Uterus (tissue), 4 donors: ENCODE measurements at places on chromosomes 12 and 14. TPM values are rescaled to one million over a fixed set of nuclear protein-coding genes. Genes with fewer than 3 reads are reported as not detected.

Gene C14orf180
- total RNA-seq = 0.26 TPM

Gene EML5
- 2.4 TPM for total RNA-seq

- no peak overlapping the region for H3K27ac ChIP-seq
- no peaks in the 10 kb centered on the region for H3K4me1 ChIP-seq
- H3K27me3 ChIP-seq = no peaks in the 10 kb centered on the region
- no peak overlapping the region for H3K4me3 ChIP-seq
Observed at GRCh38 chr14:102005336-102005735, 41.0 kb downstream of the DYNC1H1 start.

Gene SOAT2
- not detected for total RNA-seq

- no peak overlapping the region for H3K27ac ChIP-seq
- H3K36me3 ChIP-seq = no peaks in the 10 kb centered on the region
- H3K27me3 ChIP-seq = no peaks in the 10 kb centered on the region
- no peaks in the 10 kb centered on the region for H3K4me1 ChIP-seq
- no peak for DNase-seq
Observed at GRCh38 chr14:95667249-95667693, 19.0 kb upstream of the TCL1B start.

DNA sequence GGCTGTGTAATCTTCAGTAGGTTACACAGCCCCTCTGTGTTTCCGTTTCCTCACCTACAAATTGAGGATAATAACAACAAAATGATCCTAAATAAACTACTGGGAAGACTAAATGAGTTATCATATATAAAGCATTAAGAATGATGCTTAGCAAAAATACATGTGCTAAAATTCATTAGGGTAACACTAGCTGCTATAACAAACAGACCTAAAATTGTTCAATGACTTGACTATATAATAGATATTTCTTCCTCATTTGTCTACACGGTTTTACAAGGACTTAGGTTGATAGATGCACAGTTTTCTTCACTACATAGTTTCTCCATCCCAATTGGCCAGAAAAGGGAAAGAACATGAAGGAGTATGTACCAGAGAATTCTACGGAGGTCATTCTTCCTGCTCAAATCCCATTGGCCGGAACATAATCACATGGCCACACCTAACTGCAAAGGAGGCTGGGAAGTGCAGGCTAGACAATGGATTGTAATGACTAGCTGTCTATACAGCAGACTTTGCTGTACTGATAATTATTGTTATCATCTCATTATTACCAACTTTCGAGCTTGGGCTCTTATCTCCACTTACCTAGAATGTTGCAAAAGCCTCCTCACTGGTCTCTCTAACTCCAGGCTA, 223.5 kb upstream of the NUDT4 start:
- no peaks in the 10 kb centered on the region for H3K4me1 ChIP-seq
- no peaks in the 10 kb centered on the region for H3K27me3 ChIP-seq
- H3K36me3 ChIP-seq = no peaks in the 10 kb centered on the region
- DNase-seq = no peak

DNA sequence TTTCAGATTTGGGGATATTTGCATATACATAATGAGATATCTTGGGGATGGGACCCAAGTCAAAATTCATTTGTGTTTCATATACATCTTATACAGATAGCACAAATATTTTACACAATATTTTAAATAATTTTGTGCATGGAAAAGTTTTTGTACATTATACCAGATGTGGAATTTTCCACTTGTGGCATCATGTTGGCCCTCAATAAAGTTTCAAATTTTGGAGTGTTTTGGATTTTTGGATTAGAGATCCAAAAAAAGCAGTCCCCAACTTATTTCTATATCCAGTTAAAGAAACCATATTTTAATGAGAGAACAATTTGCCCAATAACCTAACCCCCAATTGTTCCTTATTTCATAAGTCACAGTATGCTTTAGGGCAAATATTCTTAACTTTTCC, 4.5 kb downstream of the GNPNAT1 start:
- no peaks in the 10 kb centered on the region for H3K36me3 ChIP-seq
- no peak for DNase-seq
- H3K4me3 ChIP-seq = no peak overlapping the region
- no peaks in the 10 kb centered on the region for H3K27me3 ChIP-seq

- DNase-seq = no peak
- H3K27me3 ChIP-seq = no peaks in the 10 kb centered on the region
- H3K27ac ChIP-seq = peak overlapping the region; percentile 66
- H3K4me3 ChIP-seq = no peak overlapping the region
Observed at GRCh38 chr12:116538682-116539305, 20.4 kb upstream of the MAP1LC3B2 start.

DNA sequence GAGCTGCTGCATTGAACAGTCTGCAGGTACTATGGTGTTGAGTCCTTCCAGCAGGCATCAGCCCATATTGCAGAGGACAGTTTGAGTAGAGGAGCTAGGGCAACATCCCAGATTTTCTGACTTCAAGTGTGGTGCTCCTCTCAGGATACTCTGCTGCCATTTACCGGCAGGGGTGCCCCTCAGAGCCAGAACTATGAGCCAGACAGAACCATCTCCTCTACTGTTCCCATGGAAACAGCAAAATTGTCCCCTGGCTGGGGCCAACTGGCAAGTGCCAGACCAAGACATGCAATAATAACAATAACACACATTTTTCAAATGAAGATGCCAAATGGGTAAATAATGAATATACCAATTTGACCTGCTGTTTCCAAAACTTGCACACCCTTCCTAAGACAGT, 102.9 kb downstream of the ADCK1 start:
- no peaks in the 10 kb centered on the region for H3K27me3 ChIP-seq
- no peak overlapping the region for H3K4me3 ChIP-seq
- no peaks in the 10 kb centered on the region for H3K4me1 ChIP-seq
- no peak overlapping the region for H3K27ac ChIP-seq
- DNase-seq = no peak

Gene CLEC7A
- 14.4 TPM for total RNA-seq

GRCh38 chr12:121797937-121798786, 4.7 kb upstream of the RHOF start:
- H3K4me1 ChIP-seq = peaks cover 33% of the 10 kb centered on the region
- H3K27me3 ChIP-seq = no peaks in the 10 kb centered on the region
- H3K27ac ChIP-seq = peak overlapping the region; percentile 100
- no peaks in the 10 kb centered on the region for H3K36me3 ChIP-seq
- no peak overlapping the region for H3K4me3 ChIP-seq
- peak; percentile 77 for DNase-seq

GRCh38 chr12:111780615-111781014, 13.9 kb downstream of the ALDH2 start:
- no peak for DNase-seq
- H3K4me3 ChIP-seq = no peak overlapping the region
- H3K36me3 ChIP-seq = no peaks in the 10 kb centered on the region
- no peaks in the 10 kb centered on the region for H3K27me3 ChIP-seq
- no peak overlapping the region for H3K27ac ChIP-seq

Gene EPYC
- not detected for total RNA-seq

DNA sequence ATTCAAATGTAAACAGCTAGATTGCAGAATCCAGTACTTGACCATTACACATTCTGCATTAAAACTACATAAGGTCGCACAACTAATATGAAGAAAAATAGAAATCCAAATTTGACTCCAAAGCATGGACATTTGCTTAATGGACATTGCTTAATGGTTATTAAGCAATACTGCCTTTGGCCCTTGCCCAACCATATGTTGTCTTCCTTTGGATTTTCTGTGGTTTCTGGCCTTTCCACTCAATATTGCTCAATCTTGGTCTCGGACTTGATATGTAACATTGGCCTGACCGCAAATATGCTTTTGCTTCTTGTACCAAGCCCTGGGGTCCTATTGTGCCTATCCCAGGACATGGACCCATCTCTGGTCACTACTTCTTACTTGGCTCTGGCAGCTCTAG, 67.2 kb downstream of the PTPRR start:
- DNase-seq = no peak
- H3K27ac ChIP-seq = no peak overlapping the region
- no peaks in the 10 kb centered on the region for H3K36me3 ChIP-seq
- H3K27me3 ChIP-seq = no peaks in the 10 kb centered on the region
- no peak overlapping the region for H3K4me3 ChIP-seq
- no peaks in the 10 kb centered on the region for H3K4me1 ChIP-seq

Gene CACNA2D4
- not detected for total RNA-seq

DNA sequence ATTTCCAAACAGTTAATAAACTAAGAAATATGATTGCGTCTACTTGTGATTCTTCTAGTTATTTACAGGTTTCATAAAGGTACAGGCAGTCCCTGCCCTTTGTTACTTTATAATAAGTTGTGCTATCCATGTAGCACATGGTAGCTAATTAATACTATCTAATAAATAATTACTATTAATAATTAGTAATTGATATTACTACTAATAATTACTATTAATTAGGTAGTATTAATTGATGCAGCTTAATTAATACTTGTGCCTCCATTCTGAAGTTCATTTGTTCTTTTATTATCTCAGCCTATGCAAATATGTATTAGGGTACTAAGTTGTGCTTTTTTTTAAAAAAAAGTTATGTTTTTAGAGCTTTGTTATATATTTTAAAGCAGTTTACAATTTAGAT, 92.3 kb upstream of the TRHDE start:
- no peak overlapping the region for H3K4me3 ChIP-seq
- H3K36me3 ChIP-seq = no peaks in the 10 kb centered on the region
- no peak for DNase-seq
- no peak overlapping the region for H3K27ac ChIP-seq
- no peaks in the 10 kb centered on the region for H3K4me1 ChIP-seq

Gene PKP2
- total RNA-seq = 34.4 TPM

- H3K27me3 ChIP-seq = no peaks in the 10 kb centered on the region
- peak; percentile 30 for DNase-seq
- no peaks in the 10 kb centered on the region for H3K36me3 ChIP-seq
- peak overlapping the region; percentile 92 for H3K27ac ChIP-seq
Observed at GRCh38 chr12:51951843-51952722, 584 bp downstream of the ACVR1B start.

Gene LMNTD1
- total RNA-seq = not detected

DNA sequence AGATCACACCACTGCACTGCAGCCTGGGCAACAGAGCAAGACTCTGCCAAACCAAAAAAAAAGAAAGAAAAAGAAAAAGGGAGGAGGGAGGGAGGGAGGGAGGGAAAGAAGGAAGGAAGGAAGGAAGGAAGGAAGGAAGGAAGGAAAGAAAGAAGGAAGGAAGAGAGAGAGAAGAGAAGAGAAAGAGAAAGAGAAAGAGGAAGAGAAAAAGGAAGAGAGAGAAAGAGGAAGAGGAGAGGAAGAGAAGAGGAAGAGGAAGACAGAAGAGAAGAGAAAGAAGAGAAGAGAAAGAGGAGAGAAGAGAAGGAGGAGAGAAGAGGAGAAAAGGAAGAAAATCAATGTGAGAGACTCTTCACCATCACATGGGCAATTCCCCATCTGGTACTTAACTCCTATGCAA, 57.6 kb upstream of the CRACR2A start:
- H3K4me3 ChIP-seq = no peak overlapping the region
- H3K4me1 ChIP-seq = no peaks in the 10 kb centered on the region
- no peak for DNase-seq
- no peaks in the 10 kb centered on the region for H3K27me3 ChIP-seq
- no peaks in the 10 kb centered on the region for H3K36me3 ChIP-seq

Gene EMP1
- total RNA-seq = 48.9 TPM

DNA sequence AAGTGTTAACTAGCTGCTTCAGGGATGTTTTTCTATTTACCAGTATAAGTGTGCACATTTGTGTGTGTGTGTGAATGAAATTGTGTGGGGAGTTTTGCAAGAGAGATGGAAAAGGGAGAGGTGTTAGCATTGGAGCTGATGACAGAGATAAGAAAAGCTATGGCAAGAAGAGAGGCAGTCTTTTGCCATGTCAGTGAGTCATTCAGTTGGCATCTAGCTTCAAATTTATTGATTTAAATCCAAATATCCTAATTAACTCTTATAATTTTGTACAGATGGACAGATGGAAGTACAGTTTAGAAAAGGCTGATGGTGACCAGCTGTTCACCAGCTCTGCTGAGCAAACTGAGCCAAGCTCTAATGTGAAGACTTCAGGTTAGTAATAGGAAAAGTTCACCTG, 3.3 kb upstream of the BHLHE41 start:
- H3K27me3 ChIP-seq = no peaks in the 10 kb centered on the region
- H3K36me3 ChIP-seq = no peaks in the 10 kb centered on the region
- no peak overlapping the region for H3K4me3 ChIP-seq
